Pancreas (tissue), 10 donors: ENCODE measurements at places on chromosomes 4 and X. TPM values are rescaled to one million over a fixed set of nuclear protein-coding genes. Genes with fewer than 3 reads are reported as not detected.

The LGI2 gene
- polyA plus RNA-seq = 0.38 TPM

The F9 gene
- not detected for polyA plus RNA-seq

The ATP1B4 gene
- polyA plus RNA-seq = not detected

The CFI gene
- polyA plus RNA-seq = 61.8 TPM

The NR3C2 gene
- polyA plus RNA-seq = 2.5 TPM

The TEC gene
- polyA plus RNA-seq = 1.3 TPM

The WNK3 gene
- polyA plus RNA-seq = 0.15 TPM

The FSTL5 gene
- polyA plus RNA-seq = 0.15 TPM

The NWD2 gene
- polyA plus RNA-seq = 0.02 TPM

The RBMXL3 gene
- not detected for polyA plus RNA-seq

The DOK7 gene
- polyA plus RNA-seq = 2.8 TPM

The RHOXF2 gene
- polyA plus RNA-seq = not detected

The SLC49A3 gene
- 20.8 TPM for polyA plus RNA-seq

The BEND2 gene
- not detected for polyA plus RNA-seq

The MAGEA12 gene
- not detected for polyA plus RNA-seq

The TMLHE gene
- 2.4 TPM for polyA plus RNA-seq

The BMX gene
- polyA plus RNA-seq = 0.27 TPM

The SEL1L3 gene
- polyA plus RNA-seq = 43.2 TPM

The GAGE12H gene
- not detected for polyA plus RNA-seq

The BCLAF3 gene
- polyA plus RNA-seq = 4.2 TPM

The FUNDC1 gene
- polyA plus RNA-seq = 11.8 TPM

The AP1AR gene
- polyA plus RNA-seq = 7.3 TPM

The PLAC1 gene
- polyA plus RNA-seq = 0.07 TPM

The PPP2R3B gene
- 38.5 TPM for polyA plus RNA-seq

The LINC00632 gene
- polyA plus RNA-seq = 3.7 TPM

The RAB39B gene
- 3.7 TPM for polyA plus RNA-seq

The PTPN13 gene
- polyA plus RNA-seq = 1.9 TPM

The ZIC3 gene
- polyA plus RNA-seq = not detected

The TMSB15A gene
- 0.42 TPM for polyA plus RNA-seq

The USP51 gene
- polyA plus RNA-seq = 0.65 TPM

The LRIT3 gene
- polyA plus RNA-seq = 0.27 TPM

The EXOSC9 gene
- polyA plus RNA-seq = 15.9 TPM

The MRPL1 gene
- polyA plus RNA-seq = 27.7 TPM

The MED12 gene
- polyA plus RNA-seq = 12.8 TPM

The PDHA1 gene
- polyA plus RNA-seq = 161 TPM
